ENCODE measurements at places on chromosomes 7 and 10.

- no peak for DNase-seq
Measured at GRCh38 chr7:139671967-139672366, 105.8 kb downstream of the HIPK2 start.

GRCh38 chr10:5448333-5449001 lies 36.1 kb downstream of the NET1 start:
- DNase-seq, result no peak

DNA sequence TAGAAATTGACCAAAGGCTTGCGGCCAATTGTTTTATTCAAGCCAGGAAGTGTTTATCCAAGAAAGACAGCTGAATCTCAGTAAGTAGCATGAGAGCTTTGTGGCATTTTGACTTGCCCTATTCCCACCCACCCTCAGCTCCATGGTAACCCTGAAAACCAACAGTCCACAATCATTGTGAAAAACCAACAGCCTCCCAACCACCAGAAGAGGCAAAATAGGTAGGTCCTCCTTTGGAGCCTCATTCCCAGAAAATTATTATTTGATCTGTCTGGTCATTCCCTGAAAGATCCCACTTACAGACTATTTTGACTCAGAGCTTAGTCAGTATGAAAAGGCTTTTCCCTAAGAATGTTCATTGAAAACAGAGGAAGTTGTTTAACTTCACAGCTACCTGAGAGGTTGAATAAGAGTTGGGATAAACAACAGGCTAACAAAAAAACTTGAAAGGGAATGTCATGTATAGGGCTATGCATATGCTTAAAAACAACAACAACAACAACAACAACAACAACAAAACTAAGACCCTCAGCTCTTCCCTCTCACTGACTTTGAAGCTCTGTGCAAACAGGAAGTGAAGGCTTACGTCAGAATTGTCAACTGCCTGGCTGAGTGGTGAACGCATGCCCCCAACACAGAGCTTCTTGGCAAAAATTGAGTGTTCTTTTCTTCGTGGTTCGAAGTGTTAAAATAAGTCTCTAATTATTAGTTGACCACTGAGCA lies 11.2 kb downstream of the KPNA7 start:
- DNase-seq, result no peak

GRCh38 chr7:54946764-54947163 lies 72.1 kb upstream of the EGFR start:
- DNase-seq, result no peak

GRCh38 chr7:142529591-142529990 lies 219.7 kb upstream of the PRSS1 start:
- DNase-seq, result no peak

DNA sequence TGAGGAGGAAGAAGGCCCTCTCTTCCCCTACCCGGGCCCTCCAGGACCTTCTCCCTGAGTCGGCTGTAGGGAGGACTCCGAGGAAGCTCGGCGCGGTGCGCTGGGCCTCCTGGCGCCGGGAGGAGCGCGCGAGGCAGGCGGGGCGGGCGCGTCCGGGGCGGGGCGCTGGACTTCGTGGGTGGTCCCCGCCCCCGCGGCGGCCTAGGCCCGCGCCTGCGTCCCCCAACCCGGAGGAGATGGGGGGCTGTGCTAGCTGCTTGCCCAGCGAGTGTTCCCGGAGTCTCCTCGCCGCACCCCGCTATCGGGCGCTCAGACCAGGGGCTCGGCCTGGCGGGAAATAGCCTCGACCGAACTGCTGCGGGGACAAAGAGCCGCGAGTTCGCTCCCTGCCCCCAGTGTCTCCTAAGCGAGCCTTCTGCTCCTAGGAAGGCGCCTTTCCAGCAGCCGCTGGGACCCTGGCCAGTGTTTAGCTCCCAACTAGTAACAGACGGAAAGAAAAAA lies 19.2 kb upstream of the SMO start:
- no peak for DNase-seq

GRCh38 chr7:7566651-7567611 lies at the start of gene MIOS:
MIOS (plus strand) TSS chr7:7566884; CDS start chr7:7572476, 5,592 bp downstream.
- DNase-seq, result peak; percentile 59

DNA sequence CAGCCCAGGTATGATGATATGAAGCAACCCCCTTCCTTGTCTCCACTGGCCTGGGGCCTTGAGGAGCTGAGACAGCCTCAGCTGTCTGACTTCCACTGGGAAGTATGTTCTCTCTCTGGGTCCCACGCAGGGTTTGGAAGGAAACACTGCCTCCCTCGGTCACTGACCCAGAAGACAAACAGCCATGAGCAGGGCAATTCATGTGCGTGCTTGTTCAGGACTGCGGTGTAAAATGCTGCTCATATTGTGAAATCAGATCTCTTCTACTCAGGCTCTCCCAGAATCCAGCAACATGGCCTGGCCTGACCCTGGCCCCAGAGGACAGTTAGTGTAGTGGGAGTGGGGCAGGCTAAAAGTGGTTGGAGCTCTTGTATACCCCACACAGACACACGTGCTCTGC lies 2.8 kb downstream of the CLCN1 start:
- DNase-seq, result no peak

- no peak for DNase-seq
Measured at GRCh38 chr10:28993861-28994260, 295.0 kb upstream of the LYZL1 start.

- DNase-seq, result no peak
Measured at GRCh38 chr10:94002156-94002555, 8.4 kb downstream of the PLCE1 start.

GRCh38 chr7:99579281-99579955 lies 18.6 kb upstream of the TMEM225B start:
- DNase-seq, result no peak

DNA sequence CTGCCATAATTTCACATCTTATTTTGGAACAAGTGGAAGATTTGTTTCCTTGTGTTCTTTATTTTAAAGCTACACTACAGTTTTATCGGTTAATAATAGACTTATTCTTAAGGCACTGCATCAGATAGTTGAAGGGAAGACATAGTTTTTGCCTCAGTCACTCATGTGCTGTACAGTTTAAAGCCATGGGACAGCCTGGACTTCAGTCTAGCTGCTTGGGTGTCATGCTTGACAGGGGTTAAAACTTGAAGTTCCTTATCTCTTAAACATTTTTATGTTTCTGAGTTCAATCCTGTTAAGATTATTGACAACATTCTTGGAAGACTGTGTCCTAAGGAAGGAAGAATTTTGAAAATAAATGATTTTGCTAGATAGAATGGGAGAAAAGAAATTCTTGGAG lies 49.7 kb downstream of the PPP1R9A start:
- DNase-seq, result no peak

- no peak for DNase-seq
Measured at GRCh38 chr10:93596539-93596938, 4.5 kb downstream of the RBP4 start.

- DNase-seq, result no peak
Measured at GRCh38 chr7:139916717-139917395, 87.8 kb downstream of the TBXAS1 start.

DNA sequence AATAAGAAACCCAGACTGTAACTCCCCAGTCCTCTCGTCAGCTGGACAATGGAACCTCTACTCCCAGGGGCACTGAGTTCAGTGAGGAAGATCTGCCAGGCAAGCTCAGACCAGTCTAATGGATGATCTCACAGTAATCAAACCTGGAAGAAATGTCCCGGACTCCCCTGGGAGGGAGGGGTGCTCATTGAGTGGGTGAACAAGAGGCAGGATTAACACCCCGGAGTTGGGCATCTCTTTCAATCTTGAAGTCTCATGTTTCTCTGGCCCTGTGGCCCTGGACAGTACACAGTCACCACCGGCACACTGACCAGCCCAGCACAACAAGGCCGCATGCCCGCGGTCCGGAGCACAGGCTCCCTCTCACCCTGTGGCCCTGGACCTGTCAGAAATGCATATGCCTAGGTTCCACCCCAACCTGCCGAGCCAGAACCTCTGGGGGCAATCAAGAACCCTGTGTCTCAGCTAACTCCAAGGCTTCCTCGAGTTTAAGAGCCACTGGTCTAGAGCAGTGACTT lies 27.8 kb downstream of the CXCL12 start:
- DNase-seq, result no peak

GRCh38 chr7:112162784-112163506 lies 43.3 kb downstream of the DOCK4 start:
- DNase-seq, result no peak

- DNase-seq, result no peak
Measured at GRCh38 chr7:96127746-96128145, 194.2 kb downstream of the SLC25A13 start.

- no peak for DNase-seq
Measured at GRCh38 chr10:49368256-49368655, 27.6 kb downstream of the DRGX start.

GRCh38 chr10:5566614-5567013 lies 41.9 kb downstream of the CALML3 start:
- DNase-seq, result no peak

DNA sequence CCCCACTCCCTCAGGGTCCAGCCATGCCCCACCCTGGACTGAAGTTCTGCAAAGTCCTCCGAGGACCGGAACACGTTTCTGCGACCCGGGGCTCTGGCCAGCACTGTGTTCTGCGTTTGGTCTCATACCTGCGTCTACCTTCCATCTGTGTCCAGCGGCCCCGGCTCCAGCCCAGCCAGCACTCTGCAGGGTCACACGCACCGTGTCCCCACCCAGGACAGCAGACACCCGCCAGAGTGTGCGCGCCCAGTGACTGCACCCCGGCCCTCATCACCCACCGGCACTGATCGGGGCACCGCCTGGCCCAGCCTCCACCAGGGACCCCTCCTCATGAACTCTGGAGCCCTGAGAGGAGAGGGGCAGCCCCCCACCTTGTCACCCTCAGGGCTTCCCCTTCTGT lies 20.3 kb downstream of the SLC29A4 start:
- no peak for DNase-seq

- DNase-seq, result no peak
Measured at GRCh38 chr10:57482259-57482658, 785.4 kb downstream of the IPMK start.

DNA sequence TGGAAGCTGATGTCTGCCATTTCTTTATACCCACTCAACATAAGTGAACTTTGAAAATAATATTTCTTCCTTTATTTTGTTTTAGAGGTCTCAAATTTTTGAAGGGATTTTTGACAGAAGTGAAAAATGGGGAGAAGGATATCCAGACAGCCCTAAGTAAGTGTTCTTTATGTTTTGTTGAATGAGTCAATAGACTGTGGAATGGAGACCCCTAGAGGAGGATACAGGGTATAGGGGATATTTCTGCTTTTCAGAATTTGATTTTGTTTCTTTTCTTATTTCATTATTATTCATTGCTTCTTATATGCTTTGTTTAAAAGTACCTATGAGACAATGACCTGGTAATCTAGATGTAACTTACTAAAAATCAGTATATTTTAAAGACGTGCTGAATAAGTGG lies 34.4 kb downstream of the PLEKHA8 start:
- no peak for DNase-seq

DNA sequence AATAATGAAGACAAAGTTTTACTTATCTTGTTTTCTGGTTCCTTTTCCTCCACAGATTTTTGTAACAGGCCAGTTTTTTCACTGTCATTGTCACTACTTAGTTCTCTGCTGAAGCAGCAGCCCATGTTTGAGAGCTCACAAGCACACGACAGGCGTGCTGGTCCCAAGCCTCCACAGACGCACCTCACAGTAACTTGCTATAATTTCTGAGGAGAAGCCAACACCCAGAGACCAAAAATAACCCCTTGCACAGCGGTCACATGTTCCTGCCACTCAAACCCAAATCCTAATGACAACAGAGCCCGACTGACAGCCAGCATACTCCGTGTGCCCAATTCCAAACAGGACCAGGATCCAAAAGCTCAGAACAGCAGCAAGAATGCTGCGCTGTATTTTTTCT lies 58.5 kb downstream of the LARP4B start:
- DNase-seq, result no peak

GRCh38 chr7:133563251-133563650 lies 310.4 kb downstream of the EXOC4 start:
- DNase-seq, result no peak
